ENCODE measurements at places on chromosomes 12 and 14.

GRCh38 chr12:24075650-24076049 is 126.2 kb upstream of the SOX5 start:
- no peak for DNase-seq

- DNase-seq: peak; percentile 56
These were observed 37.7 kb downstream of the SLC5A8 start for GRCh38 chr12:101172316-101172715.

DNA sequence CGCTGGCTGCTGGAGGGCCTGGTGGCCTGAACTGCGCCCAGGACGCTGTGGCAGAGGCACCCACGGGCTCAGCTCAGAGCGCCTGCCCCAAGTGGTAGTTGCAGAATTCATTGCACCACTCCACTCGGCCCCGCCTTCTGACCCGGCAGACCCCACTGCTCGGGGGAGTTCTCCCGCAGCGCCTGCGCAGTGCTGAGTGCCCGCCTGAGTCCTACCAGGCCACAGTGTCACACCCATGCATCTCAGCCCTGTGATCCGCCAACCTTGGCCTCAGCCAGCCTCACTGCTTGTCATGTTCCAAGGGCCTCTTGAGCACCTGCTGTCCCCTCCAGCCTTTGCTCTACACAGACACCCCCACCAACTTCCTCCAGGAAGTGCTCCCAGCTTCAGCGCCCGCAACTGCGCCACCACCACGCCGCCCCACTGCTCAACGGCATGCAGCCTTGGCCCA is 12.2 kb downstream of the DEGS2 start:
- no peak for DNase-seq

- DNase-seq: no peak
These were observed 32.6 kb upstream of the PNMA1 start for GRCh38 chr14:73746520-73747378.

- peak; percentile 35 for DNase-seq
These were observed 27.7 kb upstream of the JDP2 start for GRCh38 chr14:75399843-75400775.

DNA sequence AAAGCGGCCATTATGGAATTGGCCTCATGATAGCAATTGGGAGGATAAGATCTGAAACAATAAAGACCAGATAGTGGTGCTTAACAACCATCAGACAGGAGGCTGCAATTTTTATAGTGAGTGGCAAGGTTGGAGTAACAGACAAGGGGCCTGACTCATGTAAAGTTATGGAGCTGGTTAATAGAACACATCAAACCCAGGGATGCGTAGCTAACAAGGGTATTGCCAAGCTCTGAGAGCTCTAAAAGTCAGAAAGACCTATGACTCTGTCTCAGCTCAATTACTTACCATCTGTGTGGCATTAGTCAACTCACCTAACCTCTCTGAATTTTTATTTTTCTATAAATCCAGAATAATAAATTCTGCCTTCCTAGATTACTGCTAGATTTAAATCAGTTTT is 1731.5 kb upstream of the FLRT2 start:
- no peak for DNase-seq

DNA sequence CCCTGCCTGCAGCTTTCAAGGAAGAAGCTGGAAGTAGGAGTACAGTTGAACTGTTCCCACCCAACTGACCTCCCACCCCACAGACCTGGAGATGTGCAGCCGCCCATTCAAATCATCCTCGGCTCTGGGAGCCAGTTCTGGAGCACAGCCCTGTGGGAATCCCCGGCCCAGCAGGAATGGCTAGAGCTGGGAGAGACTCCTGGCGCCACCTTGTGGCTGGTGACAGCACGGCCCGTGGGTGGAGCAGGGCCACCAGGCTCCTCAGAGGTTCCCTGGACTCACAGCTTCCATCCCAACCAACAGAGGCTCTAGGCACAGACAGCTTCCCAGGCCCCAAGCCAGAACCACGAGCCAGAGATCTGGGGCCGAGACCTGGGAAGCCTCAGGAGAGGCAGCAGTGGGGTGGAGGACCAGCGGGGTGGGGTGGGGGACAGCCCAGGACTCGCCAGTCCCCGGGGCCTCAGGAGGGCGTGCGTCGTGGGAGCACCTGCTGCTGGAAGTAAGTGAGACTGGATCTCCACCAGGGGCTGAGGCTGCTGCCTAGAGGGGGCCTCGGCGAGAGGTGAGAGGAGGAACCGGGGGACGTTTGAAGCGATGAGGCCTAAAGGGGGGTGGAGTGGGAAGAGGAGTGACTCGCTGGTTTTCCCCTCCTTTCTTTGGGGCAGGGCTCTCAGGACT is 43.4 kb downstream of the RNF34 start:
- DNase-seq: peak; percentile 97

DNA sequence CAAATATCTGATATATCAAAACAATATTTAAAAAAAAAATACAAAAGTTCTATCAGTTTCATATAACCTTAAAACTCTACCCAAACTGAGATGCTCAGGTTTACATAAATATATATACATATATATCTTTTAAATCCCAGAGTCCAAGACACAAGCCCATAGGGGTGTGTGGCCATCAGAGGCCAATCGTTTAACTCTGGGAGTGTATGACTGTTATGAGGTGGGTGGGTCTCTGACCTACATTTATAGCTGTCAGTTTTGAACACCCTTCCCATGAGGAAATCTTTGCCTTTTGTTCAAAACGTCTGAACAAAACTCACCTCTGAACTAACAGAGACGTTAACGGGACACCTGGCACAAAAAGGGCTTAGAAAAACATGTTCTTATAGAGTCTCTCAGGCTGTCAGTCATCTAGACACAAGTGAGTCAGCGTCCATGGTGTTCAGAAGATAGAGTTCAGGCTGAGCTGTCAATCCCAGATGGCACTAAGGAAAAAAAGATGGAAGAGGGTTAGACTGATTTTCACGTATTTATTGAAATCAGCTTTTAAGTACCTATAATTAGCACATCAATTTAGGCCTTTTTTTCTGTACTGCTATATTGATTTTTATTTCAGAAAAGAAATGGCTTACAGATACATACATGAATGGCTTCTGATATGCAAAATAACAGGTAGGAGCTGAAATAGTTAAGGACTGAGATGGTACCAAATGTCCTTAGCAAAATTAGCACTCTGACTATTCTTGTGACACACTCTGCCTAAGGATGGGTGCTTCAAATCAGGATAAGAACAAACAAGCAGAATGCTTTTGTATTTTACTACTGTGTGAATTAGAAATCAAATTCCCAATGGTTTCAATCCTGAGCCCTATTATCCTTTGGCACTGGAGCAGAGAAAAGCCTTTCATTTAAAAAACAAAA is 29.2 kb downstream of the HIGD1C start:
- no peak for DNase-seq

DNA sequence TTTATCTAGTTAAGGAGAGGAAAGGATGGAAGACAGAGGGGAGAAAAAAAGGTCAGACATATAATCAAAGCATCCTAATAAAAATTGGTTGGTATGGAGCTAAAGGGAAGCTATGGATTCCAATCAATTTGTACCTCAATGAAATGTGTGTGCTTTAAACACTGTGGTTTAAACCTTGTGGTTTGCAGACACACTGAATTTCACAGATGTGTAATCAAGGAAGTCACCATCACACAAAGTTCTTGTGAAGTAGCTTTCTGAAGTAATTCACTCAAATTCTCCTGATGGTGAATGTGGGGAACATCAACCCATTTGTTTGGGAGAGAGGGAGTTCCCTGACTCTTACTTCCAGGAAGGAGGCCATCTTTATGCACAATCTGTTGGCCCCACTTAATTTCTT is 243.3 kb upstream of the KRR1 start:
- DNase-seq: no peak

DNA sequence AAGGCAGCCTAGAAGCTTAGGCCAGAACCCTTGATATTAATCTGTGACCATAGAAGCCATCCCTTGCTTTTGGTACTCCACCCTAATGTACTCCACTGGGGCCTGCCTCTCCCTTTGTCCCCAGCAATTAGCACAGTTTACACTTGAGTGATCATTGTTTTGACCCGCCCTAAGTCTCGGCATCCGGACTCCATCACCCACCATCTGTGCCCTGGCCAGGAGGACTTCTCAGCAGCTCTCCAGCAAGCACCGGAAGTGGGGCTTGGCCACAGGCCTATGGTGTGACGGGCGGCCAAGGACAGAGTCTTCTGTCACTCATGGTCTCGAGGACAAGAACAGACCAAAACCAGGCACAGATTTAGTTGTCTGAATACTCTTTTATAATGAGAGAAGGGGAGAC is 126.5 kb upstream of the NTF3 start:
- DNase-seq: no peak

- no peak for DNase-seq
These were observed 60.6 kb downstream of the TMEM117 start for GRCh38 chr12:43896496-43896895.

GRCh38 chr12:73529231-73529630 is 1008.4 kb upstream of the ATXN7L3B start:
- no peak for DNase-seq

- no peak for DNase-seq
These were observed 1.9 kb upstream of the ITGB7 start for GRCh38 chr12:53208877-53209463.

GRCh38 chr12:101414533-101415119 is 7.1 kb upstream of the ARL1 start:
- DNase-seq: peak; percentile 46

DNA sequence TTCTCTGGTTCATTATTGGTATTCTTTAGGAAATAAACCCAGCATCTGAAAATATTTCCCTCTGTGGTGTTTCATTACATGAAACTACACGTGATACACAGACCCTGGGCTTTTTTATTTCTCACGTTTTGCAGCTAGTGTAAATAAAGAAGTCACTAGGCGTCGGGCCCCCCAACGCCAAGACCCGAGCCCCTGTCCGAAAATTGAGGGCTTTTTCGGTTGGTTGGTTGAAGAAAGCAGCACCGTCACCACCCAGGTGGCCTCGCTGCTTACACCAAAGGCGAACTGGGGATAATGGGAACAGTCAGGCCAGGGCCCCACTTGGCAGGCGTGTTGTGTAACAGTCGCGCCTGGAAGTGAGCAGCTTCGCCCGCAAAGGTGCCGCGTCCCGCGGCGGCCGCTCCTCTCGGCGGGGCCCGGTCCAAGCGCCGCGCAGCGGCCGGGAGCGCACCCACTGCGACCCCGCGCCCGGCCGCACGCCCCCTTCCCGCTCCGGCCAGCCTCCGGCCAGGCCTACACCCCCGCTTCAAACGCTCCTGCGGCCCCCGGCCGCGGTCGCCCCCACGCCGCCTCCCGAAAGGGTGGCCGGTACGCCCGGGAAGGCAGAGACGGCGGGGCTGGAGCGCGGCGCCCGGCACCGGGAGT is 1.2 kb downstream of the DUSP16 start:
- peak; percentile 63 for DNase-seq

DNA sequence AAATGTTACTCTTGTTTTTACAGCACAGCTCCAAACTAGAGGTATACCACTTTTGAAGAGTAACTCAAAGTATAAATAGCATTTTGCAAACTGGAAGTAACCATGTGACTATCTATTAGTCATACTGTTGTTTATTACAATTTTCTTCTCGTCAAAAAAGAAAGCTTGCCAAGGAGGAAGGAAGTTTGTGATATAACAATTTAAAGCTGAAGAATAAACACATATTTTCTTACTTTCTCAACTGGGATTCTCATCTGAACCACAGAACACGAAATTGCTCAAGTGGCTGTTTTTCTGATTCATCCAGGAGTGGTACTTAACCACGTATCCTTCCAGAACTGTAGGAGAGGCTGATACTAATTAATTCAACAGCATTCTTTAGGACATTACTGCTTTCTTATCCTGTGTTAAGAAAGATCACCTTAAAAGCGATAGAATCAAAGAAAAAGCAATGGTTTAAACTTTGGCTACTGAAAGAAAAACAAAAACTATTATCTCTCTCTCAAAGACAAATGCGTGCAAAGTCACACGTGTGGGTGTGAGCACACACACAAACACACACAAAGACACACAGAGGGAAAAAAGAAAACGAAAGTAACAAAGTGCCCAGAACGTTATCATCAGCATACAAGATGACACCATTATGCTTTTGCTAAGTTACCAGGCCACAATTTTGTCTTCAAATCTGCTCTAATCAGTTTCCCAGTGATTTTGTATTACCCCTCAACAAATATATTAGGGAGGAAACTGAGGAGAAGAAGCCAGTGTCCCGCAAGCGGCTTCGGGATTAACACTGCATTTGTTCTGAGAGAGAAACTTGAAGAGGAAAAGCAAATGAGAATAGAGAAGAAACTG is at the start of gene CLEC2B:
CLEC2B (minus strand) TSS at position 48 of the 855 bp plus-strand sequence.
- DNase-seq: peak; percentile 40

GRCh38 chr14:85508863-85509262 is 21.1 kb upstream of the FLRT2 start:
- no peak for DNase-seq

DNA sequence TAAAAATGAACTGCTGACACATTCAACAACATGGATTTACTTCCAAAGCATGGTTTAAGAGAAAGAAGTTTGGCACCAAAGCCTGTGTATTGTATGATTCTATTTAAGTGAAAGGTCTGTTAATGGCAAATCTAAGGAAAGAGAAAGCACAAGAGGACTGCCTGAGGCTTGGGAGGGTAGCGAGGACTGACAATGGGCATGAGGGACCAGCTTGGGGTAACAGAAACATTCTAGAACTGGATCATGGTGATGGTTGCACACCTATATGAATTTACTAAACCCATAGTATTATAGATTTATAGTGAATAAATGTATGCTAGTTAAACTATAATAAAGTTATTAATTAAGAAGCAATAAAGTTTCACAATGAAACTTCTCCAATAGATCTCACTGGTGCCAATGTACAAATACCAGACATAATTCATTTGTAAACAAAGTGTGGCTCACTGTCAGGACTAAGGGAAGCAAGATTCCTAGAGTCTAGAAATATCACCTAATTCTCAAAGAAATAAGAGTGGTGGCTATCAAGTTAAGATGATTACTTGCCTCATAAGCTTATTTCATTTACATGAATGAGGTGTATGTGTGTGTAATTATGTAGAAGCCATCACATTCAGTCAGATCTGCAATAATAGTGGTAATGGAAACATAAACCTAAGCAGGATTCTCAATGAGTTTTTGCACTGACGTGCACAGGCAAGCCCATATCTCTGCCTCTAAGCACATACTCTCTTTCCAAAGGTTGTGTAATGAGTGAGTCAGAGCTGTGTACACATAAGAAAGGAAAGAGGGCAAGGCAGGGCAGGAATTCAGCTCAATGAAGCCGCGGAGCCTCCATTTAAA is 353.4 kb downstream of the KCNH5 start:
- peak; percentile 26 for DNase-seq

DNA sequence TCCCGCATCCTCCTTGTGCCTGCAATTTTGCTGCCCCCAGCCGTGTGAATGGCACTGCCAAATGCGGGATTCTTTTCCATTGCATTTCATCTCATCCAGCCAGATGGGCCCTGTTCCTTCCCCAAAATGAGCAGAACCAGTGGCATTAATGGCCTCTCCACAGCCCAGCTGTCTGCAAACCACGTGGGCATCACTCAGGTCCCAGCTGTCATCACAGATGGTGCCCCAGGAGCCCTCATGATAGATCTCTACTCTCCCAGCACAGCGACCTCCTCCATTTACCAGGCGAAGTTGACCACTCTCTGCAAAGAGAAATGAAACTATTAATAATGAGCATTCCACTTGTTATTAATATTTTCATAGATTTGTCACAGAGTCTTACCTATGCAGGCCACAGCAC is 17.1 kb downstream of the CD163 start:
- no peak for DNase-seq
